ENCODE measurements at places on chromosomes 1 and 21. TPM values are rescaled to one million over a fixed set of nuclear protein-coding genes. Genes with fewer than 3 reads are reported as not detected.

GRCh38 chr1:225700164-225700821, 47.4 kb upstream of the ENAH start:
- no peak for DNase-seq

GRCh38 chr1:39791838-39792237, 3.2 kb upstream of the BMP8B start:
- no peak for DNase-seq

- no peak for DNase-seq
Observed at GRCh38 chr1:50521703-50522102, 98.5 kb upstream of the DMRTA2 start.

- no peak for DNase-seq
Observed at GRCh38 chr1:225577241-225577640, 75.7 kb downstream of the ENAH start.

DNA sequence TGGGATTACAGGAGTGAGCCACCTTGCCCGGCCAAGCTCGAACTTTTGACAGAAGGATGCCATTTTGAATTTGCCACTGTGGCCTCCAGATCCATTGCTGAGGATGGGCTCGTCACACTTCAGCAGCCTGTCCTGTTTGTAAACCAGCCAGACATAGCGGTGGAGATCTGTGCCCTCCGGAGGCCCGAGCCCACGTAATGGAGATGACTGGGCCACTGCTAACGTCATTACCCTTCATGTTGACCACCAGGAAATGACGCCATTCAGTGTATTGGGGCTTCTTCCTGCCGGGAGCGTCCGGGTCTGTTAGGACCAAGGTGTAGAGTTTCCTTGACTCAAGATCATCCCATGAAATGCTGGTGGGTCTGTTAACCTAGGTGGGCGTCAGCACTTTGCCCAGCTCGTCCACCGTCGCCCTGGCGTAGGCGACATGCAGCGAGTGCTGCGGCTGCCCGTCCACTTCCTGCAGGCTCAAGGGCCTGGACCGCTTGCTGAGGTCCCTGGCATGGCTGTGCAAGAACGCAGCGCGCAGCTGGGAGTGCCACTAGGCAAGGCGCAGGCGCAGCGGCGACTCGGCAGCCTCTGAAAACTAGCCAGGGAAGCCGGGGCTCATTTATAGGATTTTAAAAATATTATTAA, 40.8 kb downstream of the PTPRC start:
- DNase-seq = no peak

- DNase-seq = no peak
Observed at GRCh38 chr1:92992054-92992453, 30.8 kb upstream of the DIPK1A start.

- no peak for DNase-seq
Observed at GRCh38 chr1:213698092-213698702, 289.6 kb upstream of the PROX1 start.

DNA sequence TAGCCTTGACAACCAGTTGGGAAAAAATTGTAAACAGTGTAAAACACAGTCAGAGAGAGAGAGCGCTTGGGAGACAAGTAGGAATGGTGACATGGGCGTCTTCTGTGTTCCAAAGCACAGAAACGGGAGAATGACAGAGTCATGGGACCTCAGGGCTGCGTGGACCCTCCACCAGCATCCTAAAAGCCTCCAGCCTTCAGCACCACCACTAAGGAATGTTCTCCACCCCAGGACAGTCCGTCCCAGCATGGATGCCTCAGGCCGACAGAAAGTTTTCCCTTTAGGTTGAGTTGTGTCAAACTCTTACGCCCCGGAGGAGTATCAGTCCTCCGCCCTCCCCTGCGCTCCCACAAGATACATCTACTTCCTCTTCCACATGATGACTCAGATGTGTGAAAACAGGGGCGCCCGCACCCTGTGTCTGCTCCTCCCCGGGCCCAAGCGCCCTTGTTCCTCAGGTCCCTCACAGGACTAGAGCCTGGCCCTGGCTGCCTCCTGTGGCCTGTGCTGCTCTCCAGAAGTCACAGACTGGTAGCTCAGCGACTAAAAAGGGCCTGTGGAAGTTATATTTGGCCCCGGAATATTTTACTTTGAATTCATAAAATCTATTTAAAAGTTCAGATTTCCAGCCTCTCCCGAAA, 63.9 kb upstream of the EFHD2 start:
- DNase-seq = no peak

- DNase-seq = no peak
Observed at GRCh38 chr1:155260276-155260675, 1.9 kb downstream of the SCAMP3 start.

DNA sequence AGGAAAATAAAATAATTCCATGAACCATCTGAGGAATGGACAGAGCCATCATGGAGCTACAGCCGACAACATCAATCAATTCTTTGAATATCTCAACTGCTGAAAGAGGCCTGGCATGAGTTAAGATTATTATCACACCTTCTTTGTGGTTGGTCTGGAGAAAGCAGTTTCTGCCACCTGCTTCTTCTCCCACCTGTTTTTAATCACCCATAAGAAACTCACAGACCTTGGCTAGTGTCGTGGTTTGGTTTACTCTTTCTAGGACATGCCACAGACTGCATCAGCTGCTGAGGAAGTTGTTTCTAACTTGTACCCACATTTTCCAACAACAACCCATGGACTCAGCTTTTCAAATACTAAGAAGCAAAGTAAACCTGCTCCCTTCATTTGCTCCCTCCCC, 65.6 kb downstream of the NTPCR start:
- DNase-seq = no peak

Gene RGS8
- polyA plus RNA-seq = 0.12 TPM

Gene C4BPA
- 0.52 TPM for polyA plus RNA-seq

Gene NUP210L
- 0.17 TPM for polyA plus RNA-seq

Gene TMEM201
- polyA plus RNA-seq = 17.1 TPM

Gene TMEM269
- polyA plus RNA-seq = 1.3 TPM
